ENCODE measurements at places on chromosomes 3 and 15.

DNA sequence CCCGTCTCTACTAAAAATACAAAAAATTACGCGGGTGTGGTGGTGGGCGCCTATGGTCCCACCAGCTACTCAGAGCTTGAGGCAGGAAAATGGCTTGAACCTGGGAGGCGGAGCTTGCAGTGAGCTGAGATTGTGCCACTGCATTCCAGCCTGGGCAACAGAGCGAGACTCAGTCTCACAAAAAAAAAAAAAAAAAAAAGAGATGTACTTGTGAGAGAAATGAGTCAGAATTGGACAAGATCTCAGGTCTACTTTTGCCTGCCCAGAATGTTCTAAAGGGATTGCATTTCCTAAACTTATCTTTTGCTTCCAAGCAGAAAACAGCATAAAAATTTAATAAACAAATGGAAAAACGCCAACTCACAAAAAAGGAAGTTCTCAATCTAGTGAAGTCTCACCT is 167.5 kb downstream of the NR2F2 start:
- DNase-seq = no peak

DNA sequence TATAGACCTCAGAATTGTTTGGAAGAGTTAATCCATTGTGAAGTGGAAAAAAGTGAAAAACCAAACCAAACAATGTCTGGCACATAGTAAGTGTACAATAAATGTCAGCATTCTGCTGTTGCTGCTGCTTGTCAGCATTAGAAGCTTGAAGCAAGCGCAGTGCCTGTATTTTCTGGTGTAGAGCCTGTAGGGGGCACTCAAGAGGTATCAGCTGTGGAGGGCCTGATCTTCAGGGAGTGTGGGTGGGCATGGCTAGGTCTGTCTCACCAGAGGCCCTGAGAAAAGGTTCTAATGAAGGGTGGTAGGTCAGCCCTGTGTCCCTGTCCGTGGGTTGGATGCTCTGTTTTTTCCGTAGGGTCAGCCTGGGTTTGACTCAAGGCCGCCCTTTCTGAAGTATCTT is 3.6 kb downstream of the ADAMTSL3 start:
- no peak for DNase-seq

DNA sequence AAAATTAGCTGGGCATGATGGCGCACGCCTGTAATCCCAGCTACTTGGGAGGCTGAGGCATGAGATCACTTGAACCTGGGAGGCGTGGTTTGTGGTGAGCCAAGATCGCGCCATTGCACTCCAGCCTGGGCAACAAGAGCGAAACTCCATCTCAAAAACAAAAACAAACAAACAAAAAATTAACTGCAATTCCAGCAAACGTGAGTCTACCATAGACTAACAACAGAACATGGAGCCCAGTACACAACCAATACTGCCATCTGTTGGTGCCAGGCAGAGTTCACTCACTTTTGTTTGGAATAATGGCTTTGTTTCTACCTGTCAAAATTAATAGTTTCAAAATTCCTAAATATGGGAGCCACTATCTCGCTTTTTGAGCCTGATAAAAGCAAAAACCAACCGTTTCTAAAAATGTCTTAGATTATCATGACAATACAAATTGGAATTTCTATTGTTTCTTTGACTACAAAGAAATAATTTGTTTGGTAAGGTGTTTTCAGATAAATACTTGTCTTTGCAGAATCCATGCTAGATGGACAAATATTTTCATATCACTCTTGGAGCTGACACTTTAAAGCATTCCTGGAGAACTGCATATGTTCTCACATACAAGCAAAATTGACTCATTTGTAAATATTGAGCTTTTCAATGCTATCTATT is 45.0 kb downstream of the GPR176 start:
- DNase-seq = peak; percentile 15

DNA sequence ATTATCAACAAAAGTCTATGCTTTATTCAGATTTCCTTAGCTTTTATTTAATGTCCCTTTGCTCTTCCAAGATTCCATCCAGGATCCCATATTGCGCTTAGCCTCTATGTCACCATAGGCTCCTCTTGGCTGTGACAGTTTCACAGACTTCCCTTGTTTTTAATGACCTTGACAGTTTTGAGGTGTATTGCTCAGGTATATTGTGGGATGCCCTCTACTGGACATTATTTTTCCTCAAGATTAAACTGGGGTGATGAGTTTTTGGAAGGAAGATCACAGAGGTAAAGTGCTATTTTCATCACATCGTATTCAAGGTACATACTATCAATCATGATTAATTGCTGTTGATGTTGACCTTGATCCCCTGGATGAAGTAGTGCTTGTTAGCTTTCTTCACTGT is 99.1 kb upstream of the SMAD3 start:
- DNase-seq = no peak

DNA sequence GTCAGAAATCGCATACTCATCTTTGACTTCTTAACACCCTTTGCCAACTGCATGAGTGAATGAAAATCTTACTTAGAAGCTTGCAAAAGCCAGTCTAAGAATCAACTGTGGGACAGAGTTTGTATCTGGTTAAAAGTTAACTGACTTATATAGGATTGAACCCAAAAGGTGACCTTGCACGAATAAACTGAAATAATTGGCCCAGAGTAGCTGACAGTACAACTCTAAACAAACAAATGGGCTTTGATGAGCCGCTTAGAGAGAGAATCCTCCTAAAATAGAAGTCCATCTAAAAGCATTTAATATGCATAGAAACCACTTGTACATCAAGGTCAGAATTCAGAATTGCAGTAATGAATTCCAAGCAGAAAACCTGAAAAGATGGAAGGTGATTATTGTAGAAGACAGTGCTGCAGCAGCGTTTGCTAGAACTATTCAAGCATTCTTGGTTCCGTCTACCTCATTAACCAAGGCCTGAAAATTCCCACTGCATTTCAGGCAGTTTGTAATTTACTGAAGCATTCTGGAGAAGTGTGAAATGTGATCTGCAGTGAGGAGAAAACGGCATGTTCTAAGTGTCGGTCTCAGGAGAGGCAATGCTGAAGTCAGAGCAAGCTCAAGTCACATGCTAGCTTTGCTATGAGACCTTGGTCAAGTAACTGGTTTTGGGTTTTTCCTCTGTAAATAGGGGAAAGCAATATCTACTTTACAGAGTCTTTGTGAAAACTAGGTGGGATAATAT is 103.7 kb downstream of the CADPS start:
- no peak for DNase-seq

DNA sequence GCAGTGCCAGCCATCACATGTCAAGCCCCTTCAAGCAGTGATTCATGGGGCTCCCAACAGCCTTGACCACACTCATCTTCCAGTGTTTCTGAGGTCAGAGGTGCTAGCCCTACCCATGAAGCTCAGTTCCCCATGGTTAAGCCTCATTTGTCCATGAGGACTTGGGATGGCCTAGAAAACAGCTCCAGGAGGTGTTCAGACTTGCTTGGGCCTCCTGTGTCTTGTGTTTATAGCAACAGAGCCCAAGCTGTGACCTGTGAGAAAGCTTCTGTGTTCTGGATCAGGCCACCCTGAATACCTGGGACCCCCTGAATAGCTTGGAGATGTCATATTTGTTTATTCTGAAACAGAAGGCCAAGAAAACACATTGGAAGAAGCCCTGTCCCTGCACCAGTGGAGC is 36.7 kb downstream of the LARP6 start:
- DNase-seq = no peak

- DNase-seq = no peak
These were observed 138.8 kb downstream of the AKAP13 start for GRCh38 chr15:85518979-85519761.

- DNase-seq = no peak
These were observed 150.1 kb upstream of the LRRN1 start for GRCh38 chr3:3648988-3649679.

DNA sequence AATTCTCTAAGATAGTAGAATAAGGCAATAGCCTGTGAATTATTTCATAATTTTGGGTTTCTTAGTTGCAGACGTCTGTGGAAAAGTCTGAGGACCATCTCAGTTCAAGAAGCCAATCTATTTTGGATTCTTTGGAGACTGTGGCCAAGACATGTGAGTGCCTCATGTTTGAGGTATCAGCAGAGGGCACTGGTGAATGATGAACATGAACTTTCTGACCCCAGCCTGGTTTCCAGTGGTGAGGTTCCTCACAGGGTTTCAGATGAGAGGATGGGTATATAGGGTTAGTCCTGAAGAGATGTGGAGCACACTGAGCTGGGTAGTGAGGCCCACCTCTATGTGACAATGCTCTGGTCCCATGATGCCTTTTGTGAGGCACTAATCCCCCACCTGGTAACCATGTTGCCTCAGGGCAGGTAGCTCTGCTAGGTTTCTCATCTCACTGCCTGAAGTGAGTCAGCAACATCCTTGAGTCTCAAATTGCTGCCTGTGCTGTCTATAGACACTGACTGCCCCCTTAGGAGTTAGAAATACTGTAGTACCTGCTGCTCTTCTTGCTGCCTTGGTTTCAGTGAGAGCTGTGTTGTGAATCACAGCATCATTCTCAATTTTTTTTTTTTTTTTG is 32.3 kb downstream of the C3orf62 start:
- no peak for DNase-seq
